Esophagus muscularis mucosa (tissue), 4 donors: ENCODE measurements at places on chromosomes 7 and 10. TPM values are rescaled to one million over a fixed set of nuclear protein-coding genes. Genes with fewer than 3 reads are reported as not detected.
A peak's percentile ranks its signal among the peaks of the same experiment; 100 is the strongest.

DNA sequence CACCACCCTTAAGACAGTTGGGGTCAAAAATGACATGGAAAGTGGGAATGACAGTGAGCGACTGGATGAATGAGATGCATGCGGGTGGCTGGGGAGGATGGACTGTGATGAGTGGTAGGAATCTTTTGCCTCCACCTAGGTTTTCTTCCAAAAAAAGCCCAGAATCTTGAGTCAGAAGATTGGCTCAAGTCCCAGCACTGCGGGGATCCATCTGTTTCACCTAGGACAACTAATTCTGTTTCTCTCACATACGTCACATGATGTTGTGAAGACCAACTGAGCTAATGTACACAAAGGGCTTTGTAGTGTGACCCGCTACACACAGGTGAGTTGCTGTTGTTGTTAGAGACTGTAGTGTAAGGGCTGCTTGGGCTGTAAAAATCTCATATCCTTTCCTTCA, 58.5 kb upstream of the SLC35B4 start:
- H3K27ac ChIP-seq: no peak overlapping the region
- H3K4me3 ChIP-seq: no peak overlapping the region
- no peaks in the 10 kb centered on the region for H3K27me3 ChIP-seq
- no peaks in the 10 kb centered on the region for H3K36me3 ChIP-seq
- H3K4me1 ChIP-seq: no peaks in the 10 kb centered on the region

DNA sequence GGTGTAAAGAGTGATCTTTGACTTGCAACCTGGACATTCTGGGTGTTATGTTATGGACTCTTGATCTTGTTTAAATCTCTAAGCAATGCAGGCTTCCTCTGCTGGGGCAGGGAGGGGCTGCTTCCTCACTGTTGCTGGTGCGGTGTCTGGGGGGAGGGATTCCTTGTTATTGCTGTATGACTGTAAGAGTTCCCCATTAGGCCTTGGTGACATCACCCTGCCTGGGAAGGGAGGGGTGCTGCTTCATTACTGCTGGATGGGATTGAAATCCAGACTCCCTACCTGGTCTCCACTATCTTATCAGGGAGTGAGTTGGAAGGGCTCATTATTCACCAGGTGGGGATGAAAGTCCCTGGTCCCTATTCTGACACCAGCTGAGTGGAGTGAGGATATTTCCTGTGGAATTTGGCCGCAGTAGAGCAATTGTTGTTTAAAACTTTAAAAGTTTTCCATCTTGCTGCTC, 8.8 kb downstream of the OGDH start:
- no peaks in the 10 kb centered on the region for H3K27me3 ChIP-seq
- H3K27ac ChIP-seq: peak overlapping the region; percentile 38
- H3K4me1 ChIP-seq: peaks cover 42% of the 10 kb centered on the region
- no peak for DNase-seq
- no peak overlapping the region for H3K4me3 ChIP-seq

- peaks cover 2% of the 10 kb centered on the region for H3K4me1 ChIP-seq
- no peak overlapping the region for H3K4me3 ChIP-seq
Measured at GRCh38 chr10:92413011-92413410, 122.0 kb downstream of the MARCHF5 start.

GRCh38 chr7:114941692-114942091, 19.8 kb downstream of the MDFIC start:
- no peak overlapping the region for H3K4me3 ChIP-seq
- H3K36me3 ChIP-seq: no peaks in the 10 kb centered on the region
- no peak overlapping the region for H3K27ac ChIP-seq
- H3K27me3 ChIP-seq: no peaks in the 10 kb centered on the region

DNA sequence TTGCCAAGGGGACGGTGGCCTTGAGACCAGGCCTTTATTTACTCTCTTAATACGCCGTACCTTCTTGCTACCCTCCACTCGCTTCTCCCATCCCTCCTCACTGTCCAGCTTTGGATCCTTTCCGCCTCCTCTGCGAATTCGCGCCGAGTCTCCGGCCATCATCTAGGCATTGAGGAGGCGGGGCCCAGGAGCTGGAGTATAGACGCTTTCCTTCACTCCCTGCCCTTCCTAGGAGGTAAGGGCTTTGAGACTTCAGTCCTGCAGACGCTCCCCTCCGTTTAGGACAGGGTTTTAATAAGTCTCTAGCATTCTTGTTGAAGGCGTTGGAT, 538 bp downstream of the TFAM start:
- no peaks in the 10 kb centered on the region for H3K27me3 ChIP-seq

DNA sequence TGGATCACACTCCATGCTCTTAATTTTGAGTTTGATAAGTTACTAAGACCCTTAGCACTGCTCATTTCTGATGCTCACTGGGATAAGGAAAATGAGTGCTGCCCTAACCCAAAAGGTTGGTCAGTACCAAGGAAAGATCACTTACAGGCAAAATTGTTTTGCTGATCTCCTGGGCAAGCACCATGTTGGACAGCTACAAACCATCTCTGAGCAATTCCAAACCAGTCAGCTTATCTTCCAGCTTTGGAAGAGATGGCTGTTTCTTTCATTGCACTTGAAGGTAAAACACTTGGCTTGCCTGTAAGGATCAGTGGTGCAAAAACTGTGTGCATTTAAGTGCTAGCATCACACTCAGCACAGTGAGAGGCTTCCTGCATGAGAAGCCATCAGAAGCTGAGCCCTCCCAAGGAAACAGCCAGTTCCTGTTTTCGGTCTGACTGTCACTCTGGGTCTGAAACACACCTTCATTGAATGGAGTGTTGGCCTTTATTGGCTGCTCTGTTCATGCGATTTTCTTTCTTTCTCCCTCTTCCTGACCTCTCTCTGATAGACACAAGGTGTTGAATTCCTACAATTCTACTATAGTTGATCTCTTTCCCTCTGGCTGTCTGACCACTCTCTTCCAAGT, 126.4 kb upstream of the GHITM start:
- DNase-seq: no peak
- H3K36me3 ChIP-seq: no peaks in the 10 kb centered on the region
- H3K27me3 ChIP-seq: no peaks in the 10 kb centered on the region
- no peak overlapping the region for H3K27ac ChIP-seq
- no peaks in the 10 kb centered on the region for H3K4me1 ChIP-seq

GRCh38 chr7:83798489-83798888, 149.6 kb upstream of the SEMA3E start:
- DNase-seq: no peak
- H3K4me1 ChIP-seq: no peaks in the 10 kb centered on the region
- no peaks in the 10 kb centered on the region for H3K36me3 ChIP-seq
- no peaks in the 10 kb centered on the region for H3K27me3 ChIP-seq

- H3K4me3 ChIP-seq: no peak overlapping the region
- H3K27me3 ChIP-seq: no peaks in the 10 kb centered on the region
- no peak for DNase-seq
- peak overlapping the region; percentile 33 for H3K27ac ChIP-seq
- peaks cover 9% of the 10 kb centered on the region for H3K4me1 ChIP-seq
Measured at GRCh38 chr7:47153058-47153457, 428.9 kb downstream of the TNS3 start.

Gene UCMA
- not detected for total RNA-seq

Gene UPK3B
- not detected for total RNA-seq

Gene TUBAL3
- 0.66 TPM for total RNA-seq

Gene ACSM6
- not detected for total RNA-seq

Gene CD36
- total RNA-seq: 148 TPM
